Esophagus squamous epithelium (tissue), 5 donors: ENCODE measurements at places on chromosomes 6 and 20. TPM values are rescaled to one million over a fixed set of nuclear protein-coding genes. Genes with fewer than 3 reads are reported as not detected.

- no peak for DNase-seq
Observed at GRCh38 chr6:33241968-33242367, 29.7 kb downstream of the VPS52 start.

- DNase-seq = no peak
Observed at GRCh38 chr6:127641905-127642304, 64.9 kb downstream of the C6orf58 start.

The LPA gene
- 1.2 TPM for total RNA-seq

- DNase-seq = no peak
Observed at GRCh38 chr6:100617633-100618350, 153.1 kb upstream of the SIM1 start.

- no peak for DNase-seq
Observed at GRCh38 chr6:136927292-136927691, 5.2 kb downstream of the SLC35D3 start.

GRCh38 chr6:32666420-32667300 is at the start of gene HLA-DQB1:
Gene HLA-DQB1, minus strand, starts transcription at chr6:32666657. Its CDS starts 50 bp downstream, at chr6:32666607.
- no peak for DNase-seq

DNA sequence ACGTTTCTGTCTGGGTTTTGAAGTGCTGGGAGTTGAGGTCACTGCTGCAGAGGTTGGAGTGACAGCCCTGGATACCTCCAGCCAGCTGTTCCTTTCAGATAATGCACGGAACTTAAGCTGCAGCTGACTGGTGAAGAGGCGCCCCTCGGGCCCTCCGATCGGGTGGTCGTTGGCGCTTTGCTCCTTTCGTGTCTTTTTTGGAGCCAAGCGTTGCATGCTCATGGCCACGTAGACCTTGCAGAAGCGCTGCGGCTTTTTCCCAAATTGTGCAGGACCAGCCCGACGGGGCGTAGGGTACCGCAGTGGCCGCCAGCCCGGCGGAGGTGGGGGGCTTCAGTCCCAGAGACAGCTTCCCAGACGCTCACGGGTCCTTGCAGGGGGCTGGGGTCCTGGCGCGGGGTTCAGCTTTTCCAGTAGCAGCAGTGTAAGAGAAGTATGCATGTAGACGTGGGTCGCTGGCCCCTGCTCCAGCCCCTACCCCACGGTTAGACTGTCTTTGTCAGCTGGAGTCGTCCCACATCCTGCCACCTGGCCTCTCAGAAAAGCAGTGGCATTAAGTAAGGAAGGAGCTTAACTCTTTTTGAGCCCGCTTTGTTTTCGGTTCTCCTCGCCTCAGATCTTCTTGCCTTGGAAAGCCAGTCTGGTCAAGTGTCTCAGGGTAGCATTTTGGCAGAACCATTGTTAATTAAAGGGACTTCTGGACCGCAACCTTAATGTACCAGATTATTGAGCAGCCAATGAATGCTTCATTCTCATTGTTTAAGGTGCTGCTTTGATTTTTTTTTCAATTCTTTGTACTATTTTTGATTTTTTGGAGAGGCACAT is 838 bp downstream of the TNFAIP3 start:
- no peak for DNase-seq

DNA sequence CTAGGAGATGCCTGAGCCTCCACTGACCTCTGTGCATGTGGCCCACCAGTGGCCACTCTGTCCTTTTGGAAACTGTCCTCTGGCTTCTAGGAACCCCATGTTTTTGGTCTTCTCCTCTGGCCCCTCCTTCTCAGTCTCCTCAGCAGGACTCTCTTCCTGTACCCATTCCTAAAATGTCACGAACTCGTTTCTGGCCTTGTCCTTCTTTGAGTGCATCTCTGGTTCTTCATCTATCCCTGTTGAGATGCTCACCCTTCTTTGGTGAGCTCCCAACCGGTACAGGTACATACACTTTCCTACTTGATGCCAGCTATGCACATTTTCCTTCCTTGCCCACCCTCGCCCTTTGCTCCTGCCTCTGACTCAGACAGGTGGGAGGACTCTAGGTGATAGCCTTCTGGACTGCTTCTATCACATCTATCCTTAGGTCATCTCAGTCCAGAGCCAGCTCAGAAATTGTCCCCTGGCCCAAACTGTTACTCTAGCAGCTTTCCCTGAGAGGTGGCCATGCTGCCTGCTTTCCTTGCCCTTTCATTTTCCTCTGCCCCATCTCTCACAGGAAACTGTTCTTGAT is 14.8 kb upstream of the NNAT start:
- no peak for DNase-seq

GRCh38 chr6:169971081-169971861 is 219.8 kb downstream of the ERMARD start:
- DNase-seq = no peak

The PLA2G7 gene
- total RNA-seq = 0.44 TPM

DNA sequence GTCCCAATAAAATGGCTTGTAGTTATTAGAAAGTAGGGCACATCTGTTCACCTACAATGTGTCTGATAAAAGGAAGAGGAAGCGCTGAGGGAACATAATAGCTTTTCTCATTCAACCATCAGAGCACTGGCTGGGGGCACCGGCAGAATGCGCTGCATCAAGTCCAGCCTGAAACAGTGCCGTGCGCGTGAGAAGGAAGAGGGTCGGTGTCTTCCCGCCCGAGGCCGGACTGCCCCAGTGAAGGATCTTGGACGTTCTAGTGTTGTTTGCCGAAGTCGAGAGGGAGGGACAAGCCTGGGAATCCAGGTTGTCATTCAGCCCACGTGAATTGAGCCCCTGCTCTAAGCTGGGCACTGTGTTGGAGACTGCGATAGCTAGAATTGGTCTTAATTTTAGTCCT is 61.7 kb upstream of the MPC1 start:
- DNase-seq = no peak

- no peak for DNase-seq
Observed at GRCh38 chr6:11409371-11409770, 128.2 kb upstream of the TMEM170B start.

- DNase-seq = no peak
Observed at GRCh38 chr6:10520468-10520867, 683 bp upstream of the GCNT2 start.

The IL17F gene
- total RNA-seq = not detected

- no peak for DNase-seq
Observed at GRCh38 chr6:27139756-27140579, 107.5 kb upstream of the PRSS16 start.

- no peak for DNase-seq
Observed at GRCh38 chr6:48994811-48995210, 468.2 kb downstream of the MMUT start.

DNA sequence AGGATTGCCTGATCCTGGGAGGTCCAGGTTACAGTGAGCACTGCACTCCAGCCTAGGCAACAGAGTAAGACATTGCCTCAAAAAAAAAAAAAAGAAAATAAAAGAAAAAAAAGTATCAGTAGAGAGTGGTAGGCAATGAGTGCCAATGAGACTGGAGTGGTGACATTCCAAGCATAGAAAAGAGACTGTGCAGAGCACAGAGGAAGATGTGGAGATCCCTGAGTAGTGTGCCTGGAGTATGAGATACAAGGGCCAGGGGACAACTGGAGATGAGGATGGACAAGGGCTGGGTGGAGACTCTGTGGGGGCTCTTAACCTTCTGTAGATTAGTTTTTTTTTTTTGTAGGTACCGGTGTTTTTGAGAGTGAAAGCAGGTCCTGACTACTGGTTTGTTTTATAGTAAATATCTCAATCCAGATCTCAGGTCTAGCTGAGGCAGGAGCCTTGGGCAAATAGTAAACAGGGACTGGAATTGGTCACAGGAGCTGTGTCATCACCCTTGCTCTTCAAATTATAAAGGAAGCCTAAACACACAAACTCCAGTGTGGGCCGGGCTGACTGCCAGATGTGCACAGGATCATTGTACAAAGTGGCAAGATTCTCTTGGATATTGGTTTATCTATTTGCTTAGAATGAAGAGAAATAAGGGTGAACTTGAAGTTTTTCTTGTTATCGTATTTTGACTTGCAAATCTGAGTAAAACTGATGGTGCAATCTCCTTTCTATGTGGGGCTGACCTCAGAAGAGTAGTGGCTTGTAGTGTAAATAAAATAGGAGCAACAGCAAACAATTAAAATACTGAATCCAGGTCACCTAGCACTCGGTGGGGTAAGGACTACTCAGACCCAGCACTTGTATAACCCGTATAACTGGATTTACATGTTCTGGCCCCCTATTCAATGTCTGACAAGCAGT is 144.9 kb downstream of the SOX4 start:
- DNase-seq = no peak

DNA sequence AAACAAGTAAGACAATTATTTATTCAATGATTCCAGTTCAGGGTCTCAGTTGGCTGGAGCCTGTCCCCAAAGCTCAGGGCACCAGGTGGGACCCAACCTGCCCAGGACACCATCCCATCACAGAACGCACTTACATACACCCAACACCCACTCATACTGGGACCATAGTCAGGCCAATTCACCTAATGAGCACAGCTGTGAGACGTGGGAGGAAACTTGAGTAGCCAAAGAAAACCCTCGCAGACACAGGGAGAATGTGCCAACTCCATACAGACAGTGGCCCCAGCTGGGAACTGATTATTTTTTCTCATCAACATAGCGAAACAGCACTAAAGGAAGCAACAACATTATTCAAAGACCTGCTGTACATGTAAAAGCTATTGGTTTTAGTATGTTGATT is 58.6 kb upstream of the DOK5 start:
- no peak for DNase-seq

The GFRAL gene
- not detected for total RNA-seq

- DNase-seq = no peak
Observed at GRCh38 chr6:111894951-111895350, 21.7 kb upstream of the FYN start.

The PTCRA gene
- total RNA-seq = not detected

- no peak for DNase-seq
Observed at GRCh38 chr20:14360416-14360815, 23.0 kb upstream of the FLRT3 start.

The EEF1A2 gene
- 1.9 TPM for total RNA-seq
